ENCODE measurements at places on chromosomes 5 and 9.

DNA sequence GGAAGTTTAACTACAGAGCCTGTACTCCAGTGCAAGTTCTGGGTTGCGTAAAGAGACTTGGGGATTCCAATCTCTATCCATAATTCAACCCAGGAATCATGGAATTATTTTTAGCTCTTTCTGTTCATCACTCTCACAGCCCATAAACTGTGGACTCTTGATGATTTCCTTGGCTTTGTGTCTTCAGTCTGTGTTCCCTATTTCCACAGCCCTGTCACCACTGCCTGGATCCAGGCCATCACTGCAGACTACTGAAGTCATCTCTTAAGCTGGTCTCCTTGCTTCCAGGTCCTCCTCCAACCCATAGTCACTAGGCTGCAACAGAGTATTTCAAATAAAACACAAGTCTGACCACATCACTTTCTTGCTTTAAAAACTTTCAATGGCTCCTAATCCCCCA is 211.7 kb downstream of the PLK2 start:
- no peak for DNase-seq

DNA sequence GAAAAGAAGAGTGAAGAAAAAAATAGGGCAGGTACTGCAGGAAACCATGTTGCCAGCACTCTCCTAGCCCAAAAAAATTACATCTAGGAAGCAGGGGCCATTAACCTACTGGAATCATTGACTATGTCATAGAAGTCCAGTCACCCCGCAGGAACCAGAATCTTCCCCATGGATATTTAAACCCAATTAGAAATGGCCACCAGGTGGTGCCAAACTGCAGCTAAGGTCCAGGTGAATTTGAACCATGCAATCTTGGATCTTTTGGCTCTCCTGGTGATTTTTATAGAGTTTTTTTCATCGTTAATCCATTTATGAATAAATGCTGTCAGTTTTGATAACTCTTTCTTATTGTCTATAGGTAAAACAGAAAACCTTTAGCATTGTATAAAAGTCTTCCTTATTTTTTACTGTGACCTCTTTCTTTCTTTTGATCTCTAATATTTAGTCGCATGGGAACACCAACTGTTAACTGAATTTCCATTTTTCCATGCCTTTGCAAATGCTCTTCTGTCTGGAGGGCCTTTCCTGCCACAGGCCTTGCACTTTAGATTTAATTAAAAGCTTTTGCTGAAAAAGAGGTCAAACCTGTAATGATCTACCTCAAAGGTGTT is 147.5 kb upstream of the FGF10 start:
- peak; percentile 2 for DNase-seq

DNA sequence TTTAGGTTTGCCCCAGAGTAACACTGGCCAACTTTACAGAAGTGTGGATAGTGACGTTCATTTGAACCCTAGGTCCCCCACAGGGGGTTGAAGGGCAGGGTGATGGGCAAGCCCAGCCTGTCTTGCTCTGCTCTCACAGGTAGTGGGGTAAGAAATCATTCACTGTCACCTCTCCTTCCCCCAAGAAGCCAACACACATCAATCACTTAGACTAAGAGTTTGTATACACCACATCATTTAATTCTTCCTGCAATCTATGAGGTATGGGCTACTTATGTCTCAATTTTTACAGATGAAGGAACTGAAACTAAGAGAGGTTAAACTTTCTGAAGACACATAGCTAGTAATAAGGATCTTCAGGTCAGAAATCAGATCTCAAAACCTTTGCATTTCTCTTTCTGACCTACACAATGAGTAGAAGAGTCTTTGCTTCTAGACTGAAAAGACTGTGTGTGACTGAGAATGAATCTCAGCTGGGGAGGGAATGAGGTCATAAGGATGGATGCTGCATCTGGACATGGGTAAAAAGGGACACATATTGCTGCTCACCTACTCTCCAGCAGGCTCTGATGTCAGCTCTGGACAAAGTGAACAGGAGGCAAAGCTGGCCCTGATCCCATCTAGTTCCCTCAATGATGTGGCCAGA is 81.0 kb upstream of the EQTN start:
- no peak for DNase-seq

- DNase-seq, result no peak
These were observed 65.7 kb downstream of the PTCH1 start for GRCh38 chr9:95451065-95451426.

DNA sequence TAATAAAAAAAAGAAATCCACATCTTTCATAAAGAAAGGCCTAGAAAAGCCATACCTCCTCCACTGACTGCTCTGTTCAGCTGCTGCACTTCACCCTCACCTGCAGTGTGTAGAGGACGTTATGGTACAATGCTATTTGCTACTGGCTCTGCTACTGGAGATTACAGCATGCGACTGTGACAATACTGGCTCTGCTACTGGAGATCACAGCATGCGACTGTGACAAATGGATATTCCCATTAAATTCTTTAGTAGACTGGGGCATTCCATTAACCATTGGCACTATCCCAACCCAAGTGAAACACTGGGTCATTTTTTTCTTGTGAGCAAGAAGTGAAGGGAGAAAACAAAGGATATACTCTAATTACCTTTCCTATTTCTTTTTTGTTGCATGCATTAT is 1063.5 kb upstream of the DMAC1 start:
- no peak for DNase-seq

- no peak for DNase-seq
These were observed 286.6 kb downstream of the CRB2 start for GRCh38 chr9:123642291-123643278.

GRCh38 chr5:125834438-125835115 is 588.6 kb upstream of the GRAMD2B start:
- DNase-seq, result no peak

- no peak for DNase-seq
These were observed 249.6 kb downstream of the IRX1 start for GRCh38 chr5:3845230-3845629.

Data from activated naive CD8-positive, alpha-beta T cell treated with anti-CD3 and anti-CD28 coated beads for 36 hours (primary cell).